ENCODE measurements at places on chromosomes 11 and 22.
A peak's percentile ranks its signal among the peaks of the same experiment; 100 is the strongest.

DNA sequence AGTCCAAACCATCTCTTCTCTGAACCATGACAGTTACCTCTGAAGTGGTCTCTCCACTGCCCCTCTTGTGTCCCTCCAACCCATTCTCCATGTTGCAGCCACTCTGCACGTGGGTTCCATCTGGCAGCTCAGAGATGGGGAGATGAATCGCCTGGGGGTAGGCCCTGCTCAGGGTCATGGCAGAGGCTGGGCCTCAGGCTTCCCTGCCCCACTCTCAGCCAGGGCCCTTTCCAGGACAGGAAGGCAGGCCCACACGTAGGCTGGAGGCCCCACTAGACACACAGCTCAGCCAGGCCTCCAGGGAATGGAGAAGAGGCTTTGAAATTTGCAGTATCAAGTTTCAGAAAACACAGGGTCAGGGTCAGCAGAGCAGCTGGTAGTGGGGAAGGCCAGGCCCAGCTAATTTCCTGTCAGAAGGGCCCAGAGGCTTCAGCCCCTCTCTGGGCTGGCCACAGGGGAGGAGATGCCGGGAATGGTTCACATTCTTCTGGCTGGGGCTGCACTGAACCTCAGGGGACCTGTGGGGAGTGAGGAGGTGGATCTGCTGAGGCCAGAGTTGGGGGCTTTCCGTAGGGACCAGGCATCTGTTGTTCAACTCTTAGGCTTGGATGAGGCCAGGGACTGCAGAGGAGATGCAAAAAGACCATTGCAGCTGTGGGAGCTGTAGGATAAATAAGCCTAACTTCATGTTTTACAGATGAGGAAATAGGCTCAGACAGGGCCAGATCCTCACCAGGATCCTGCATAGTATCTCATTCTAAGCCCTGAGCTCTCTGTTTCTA is 101.6 kb downstream of the SWAP70 start:
- DNase-seq: no peak

DNA sequence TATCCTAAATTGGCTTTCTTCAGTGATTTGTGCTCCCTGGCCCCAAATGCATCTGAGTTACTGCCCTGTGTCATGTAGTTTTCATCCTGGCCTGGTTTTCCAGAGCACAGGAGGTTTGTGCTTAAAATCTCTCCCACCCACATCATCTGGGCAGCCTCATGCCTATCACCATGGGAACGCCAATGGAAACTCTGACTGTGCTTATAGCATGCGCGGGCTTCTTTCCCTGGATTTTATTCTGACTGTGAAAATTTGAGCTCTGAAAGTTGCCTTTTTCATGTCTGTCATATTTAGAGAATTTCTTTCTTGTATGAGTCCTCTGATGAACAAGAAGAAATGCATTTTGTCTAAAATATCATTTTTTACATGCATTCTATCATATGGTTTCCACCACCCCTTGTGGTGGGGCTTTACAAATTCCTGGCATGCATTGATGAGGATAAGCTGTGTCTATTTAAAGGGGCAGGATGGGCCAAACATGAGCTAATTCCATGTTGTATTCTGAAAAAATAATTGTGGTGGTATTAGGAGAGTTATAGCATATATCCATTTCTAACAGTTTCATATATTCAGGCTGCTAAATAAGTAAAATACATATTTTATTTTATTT is 55.1 kb downstream of the IRAG1 start:
- DNase-seq: no peak

GRCh38 chr11:1116104-1116503 is 41.4 kb downstream of the MUC2 start:
- no peak for DNase-seq

GRCh38 chr11:119635776-119636175 is 93.2 kb downstream of the NECTIN1 start:
- DNase-seq: no peak

DNA sequence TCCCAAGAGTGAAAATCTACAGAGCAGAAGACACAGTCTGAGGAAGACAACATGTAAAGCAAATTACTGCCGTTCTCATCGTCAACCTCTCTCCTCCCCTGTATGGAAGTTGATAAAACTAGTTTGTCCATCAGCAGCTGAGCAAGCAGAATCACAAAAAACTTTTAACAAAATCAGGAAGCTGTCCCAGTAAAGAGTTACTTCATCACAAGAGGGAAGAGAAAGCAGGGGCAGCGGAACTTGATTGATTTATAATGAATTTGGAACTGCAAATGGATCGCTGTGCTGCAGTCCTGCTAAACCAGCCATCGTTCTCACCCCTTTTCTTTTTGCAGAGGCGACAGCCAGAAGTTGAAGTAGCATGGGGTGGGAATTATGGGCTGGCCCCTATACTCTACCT is 13.7 kb upstream of the UCP3 start:
- no peak for DNase-seq

- no peak for DNase-seq
Observed at GRCh38 chr22:26568207-26568706, 21.7 kb downstream of the TPST2 start.

- no peak for DNase-seq
Observed at GRCh38 chr22:25786165-25786564, 44.2 kb downstream of the MYO18B start.

GRCh38 chr11:2318123-2318522 is 16.3 kb downstream of the TSPAN32 start:
- no peak for DNase-seq

DNA sequence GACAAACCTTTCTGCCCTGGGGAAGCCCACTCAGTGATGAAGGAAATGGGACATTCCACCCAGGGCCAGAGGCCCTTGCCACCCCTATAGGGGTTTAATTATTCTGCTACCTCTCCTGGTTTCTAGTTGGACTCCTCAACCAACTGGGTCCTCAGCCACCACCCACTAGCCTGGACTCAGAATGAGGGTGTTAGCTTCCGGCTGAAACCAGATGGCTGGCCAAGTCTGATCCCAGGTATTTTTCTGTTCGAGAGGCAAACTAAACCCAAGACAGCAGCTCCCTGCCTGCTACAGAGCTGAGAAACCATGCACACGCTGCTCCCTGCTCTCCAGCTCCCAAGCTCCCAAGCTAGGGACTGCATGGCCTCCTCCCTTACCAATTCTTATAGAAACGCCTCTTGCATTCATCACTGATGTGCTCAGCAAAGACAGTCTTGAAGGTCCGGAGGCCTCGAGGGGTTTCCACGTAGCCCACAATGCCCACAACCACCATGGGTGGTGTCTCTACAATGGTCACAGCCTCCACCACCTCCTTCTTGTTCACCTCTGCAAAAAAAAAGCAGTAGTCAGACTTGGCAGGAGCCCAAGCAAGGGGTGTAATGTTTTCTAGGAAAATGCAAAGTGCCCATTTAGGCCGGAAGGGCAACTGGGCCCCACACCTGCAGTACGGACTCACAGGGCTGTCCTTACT is 2.2 kb downstream of the RPL3 start:
- peak; percentile 51 for DNase-seq

GRCh38 chr11:17927681-17928343 is 85.0 kb downstream of the SERGEF start:
- no peak for DNase-seq

DNA sequence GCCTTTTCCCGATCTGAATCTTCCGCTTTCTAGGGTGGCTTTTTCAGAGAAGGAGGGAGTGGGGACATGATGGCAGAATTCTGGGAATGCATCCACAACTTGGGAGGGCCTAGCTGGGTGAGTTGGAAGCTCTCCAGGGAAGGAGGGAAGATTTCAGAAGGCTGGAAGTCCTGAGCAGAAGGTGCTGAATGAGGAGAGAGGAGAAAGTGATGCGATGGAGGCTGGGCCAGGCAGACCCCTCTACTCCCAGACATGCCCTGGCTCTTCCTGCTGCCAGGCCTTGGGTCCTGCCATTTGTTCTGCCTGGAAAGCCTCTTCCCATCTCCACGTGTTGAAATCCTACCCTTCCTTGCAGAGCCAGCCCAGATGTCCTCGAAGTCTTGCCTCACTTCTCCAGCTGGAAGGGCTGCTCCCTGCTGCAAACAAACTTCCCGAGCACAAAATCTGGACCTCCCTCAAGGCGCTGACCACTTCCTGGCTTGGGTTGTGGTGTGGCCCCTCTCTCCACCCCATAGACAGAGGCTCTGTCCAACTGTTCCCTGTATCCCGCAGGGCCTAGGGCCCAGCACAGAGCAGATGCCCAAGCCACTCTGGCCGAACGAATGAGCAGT is 16.8 kb downstream of the LRRC32 start:
- no peak for DNase-seq

DNA sequence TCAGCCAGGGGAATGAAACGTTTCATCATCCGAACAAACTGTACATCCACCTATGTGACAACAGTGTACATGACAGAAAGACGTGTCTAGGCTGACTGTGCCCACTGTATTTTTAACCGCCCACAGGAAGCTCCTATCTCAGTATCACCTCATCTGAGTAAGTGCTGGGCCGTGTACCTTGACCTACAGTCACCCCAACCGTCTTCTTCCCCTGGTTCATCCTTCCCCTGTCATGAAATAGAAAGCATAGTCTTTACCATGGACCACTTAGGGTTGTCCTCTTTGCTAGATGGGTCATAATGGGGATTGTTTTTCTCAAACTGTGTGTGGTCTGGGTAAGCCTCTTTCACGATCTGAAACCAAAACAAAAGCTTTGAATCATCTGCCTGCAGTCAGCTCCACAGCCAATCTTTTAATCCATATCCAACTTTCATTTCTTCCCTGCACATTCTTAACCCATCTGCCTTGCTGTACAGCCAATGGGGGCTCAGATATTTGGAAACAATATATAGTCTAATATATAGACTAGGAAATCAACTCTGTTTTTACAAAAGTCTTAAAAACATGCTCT is 4.2 kb downstream of the THYN1 start:
- no peak for DNase-seq

DNA sequence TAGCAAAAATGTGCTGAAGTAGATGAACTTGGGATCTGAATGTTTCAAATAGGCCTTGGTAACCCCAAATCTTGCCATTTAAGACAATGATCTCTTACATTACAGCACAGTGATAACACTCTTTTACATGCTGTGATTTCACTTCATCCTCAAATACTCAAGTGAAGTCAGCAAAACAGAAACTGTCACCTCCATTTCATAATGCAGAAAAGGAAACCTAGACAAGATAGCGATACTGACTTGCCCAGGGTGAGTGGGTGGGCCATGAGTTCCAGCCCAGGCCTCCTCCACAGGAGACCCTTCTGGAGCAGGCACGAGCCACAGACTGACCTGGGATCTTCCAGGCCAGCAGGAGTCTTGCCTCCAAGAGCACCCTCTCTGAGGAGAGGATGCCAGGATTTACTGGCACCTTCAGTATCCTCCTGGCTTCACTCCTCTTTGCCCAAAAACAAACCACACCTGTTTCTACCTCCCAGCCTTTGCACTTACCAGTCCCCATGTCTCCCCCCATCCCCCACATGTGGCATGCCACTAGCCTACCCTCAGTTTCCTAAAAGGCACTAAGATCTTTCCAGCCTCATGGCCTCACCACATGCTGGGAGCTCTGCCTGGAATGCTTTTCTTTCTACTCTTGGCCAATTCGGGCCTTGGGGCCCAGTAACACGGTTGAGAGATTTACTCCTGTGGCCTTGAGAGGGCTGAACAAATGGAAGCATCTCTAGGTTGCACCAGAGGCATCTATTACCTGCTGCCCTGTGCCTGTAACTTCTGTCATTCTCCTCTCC is 1.9 kb upstream of the DGAT2 start:
- peak; percentile 16 for DNase-seq

DNA sequence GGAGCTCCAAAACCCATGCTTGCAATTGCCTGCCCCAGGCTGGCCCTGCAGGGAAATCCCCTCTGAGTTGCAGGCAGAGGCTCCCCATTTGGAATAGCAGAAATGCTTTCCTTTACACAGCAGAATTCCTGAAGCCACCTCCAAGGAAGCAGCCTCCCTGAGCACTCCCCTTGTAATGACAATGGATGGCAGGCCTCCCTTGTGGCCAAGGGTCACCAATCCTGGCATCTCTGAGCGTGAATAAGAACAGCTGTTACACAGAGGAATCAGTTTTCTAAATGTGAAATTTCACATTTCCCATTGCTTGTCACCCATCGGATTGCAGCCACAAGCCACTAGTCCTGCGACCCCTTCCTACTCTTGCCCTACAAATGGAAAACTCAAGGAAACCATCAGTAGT is 107.6 kb downstream of the GALNT18 start:
- no peak for DNase-seq

DNA sequence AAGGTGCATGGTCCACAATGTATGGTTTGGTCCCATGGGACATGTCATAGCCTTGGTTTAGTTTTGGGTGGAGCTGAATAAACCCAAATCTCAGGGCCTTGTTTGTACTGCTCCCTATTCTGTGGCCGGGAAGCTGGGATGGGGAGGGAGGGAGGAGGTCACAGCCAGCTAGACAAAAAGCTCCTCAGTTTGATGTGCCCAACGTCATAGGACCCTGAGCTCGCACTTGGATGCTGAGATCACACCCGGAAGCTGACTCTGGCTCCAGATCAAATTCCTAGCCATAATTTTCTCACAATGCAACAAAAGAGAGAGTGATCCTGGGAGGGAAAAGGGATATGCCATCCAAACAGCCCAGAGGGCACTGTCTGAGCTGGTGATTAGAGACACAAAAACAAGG is 1.5 kb downstream of the HSPB2 start:
- DNase-seq: no peak
